ENCODE measurements at places on chromosomes 3 and 15. TPM values are rescaled to one million over a fixed set of nuclear protein-coding genes. Genes with fewer than 3 reads are reported as not detected.
A peak's percentile ranks its signal among the peaks of the same experiment; 100 is the strongest.

DNA sequence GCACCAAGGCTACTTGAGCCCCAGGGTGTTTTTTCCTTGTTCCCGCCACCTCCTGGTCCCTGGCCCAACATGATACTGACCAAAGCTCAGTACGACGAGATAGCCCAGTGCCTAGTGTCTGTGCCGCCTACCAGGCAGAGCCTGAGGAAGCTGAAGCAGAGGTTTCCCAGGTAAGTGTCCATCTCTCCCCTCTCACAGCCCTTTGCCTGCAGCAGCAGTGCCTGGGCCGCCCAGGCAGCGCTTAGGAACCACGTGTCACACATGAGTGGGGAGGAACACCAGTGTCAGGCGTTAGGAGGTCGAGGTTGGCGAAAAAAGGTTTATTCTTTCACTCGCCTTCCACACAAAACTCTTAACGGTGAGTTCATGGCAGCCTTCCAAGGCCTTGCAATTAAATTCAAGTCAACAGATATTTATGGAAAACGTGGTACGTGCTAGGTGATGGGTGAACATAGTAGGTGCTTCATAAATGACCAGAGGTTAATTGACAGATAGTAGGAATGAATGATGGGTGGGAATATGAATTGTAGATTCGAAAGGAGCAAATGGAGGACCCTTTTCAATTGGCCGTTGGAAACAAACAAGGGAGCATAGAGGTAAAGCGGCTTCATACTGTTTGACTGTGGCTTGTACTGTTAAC is 486 bp downstream of the CDIN1 start:
- no peaks in the 10 kb centered on the region for H3K27me3 ChIP-seq
- H3K4me3 ChIP-seq: peak overlapping the region; percentile 94
- H3K36me3 ChIP-seq: no peaks in the 10 kb centered on the region
- DNase-seq: no peak

WDR93 gene
- polyA plus RNA-seq: not detected

- no peak overlapping the region for H3K4me3 ChIP-seq
- H3K4me1 ChIP-seq: no peaks in the 10 kb centered on the region
- no peak for DNase-seq
- H3K36me3 ChIP-seq: no peaks in the 10 kb centered on the region
- no peaks in the 10 kb centered on the region for H3K27me3 ChIP-seq
These were observed 11.4 kb downstream of the AVEN start for GRCh38 chr15:34027606-34028005.

TMEM45A gene
- polyA plus RNA-seq: 0.04 TPM

GRCh38 chr15:69909719-69910444 is 187.8 kb downstream of the TLE3 start:
- no peak for DNase-seq
- H3K4me3 ChIP-seq: no peak overlapping the region
- no peaks in the 10 kb centered on the region for H3K36me3 ChIP-seq
- H3K27ac ChIP-seq: no peak overlapping the region
- peaks cover 7% of the 10 kb centered on the region for H3K4me1 ChIP-seq

DNA sequence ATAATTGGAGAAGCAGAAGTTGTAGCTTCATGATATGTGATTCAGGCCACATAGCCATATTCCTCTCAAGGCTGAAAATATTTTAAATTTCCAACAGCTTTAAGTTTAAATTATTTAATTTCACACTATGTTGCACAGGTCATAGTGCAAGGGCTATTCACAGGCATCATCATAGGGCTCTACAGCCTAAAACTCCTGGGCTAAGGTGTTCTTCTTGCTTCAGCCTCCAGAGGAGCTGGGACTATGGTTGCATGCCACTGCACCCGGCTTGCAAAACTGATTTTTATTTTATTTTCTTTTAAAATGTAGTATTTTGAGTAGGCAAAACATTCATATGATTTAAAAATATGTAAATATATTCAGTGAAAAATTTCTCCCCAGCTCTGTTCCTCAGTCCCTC is 6.0 kb upstream of the CEP97 start:
- H3K4me3 ChIP-seq: no peak overlapping the region
- DNase-seq: no peak
- H3K4me1 ChIP-seq: peaks cover 20% of the 10 kb centered on the region
- no peaks in the 10 kb centered on the region for H3K27me3 ChIP-seq

GRCh38 chr3:156762631-156763185 is 63.4 kb upstream of the LEKR1 start:
- no peak overlapping the region for H3K4me3 ChIP-seq
- H3K4me1 ChIP-seq: no peaks in the 10 kb centered on the region
- H3K27ac ChIP-seq: no peak overlapping the region
- H3K36me3 ChIP-seq: no peaks in the 10 kb centered on the region
- no peaks in the 10 kb centered on the region for H3K27me3 ChIP-seq
- no peak for DNase-seq

- no peak for DNase-seq
- no peak overlapping the region for H3K4me3 ChIP-seq
- H3K4me1 ChIP-seq: no peaks in the 10 kb centered on the region
- no peaks in the 10 kb centered on the region for H3K27me3 ChIP-seq
- H3K27ac ChIP-seq: no peak overlapping the region
- H3K36me3 ChIP-seq: no peaks in the 10 kb centered on the region
These were observed 40.6 kb downstream of the AMOTL2 start for GRCh38 chr3:134333522-134334181.

PAQR9 gene
- polyA plus RNA-seq: not detected

DNA sequence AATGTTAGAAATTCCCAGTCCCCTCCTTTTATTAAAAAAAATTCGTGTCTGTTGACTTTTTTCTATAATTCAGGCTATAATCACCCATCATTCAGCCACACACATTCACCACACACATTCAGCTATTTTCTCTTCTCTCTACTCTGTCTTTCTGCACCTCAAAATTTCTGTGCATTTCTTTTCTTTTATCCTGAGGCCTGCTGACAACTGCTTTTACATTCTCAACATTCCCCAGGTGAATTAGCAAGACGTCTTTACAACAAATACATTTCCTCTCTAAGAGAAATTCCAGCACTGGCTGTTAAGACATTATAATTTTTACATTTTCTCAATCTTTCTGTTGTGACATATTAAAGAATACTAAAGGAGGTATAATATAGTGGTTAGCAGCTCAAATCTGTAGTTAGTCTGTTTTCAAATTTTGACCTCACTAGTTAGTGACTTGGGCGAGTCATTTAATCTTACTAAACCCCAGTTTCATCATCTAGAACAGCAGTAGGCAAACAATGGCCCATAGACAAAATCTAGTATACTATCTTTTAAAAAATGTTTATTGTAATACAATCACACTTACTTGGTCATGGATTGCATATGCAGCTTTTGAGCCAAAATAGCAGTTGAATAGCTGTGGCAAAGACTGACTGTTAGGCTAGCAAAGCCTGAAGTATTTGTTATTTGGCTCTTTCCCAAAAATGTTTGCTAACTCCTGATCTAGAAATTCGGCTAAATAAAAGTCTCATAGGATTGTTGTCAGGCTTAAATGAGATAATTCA is 350.7 kb downstream of the NSUN3 start:
- no peaks in the 10 kb centered on the region for H3K36me3 ChIP-seq
- DNase-seq: no peak
- H3K4me1 ChIP-seq: no peaks in the 10 kb centered on the region
- H3K27ac ChIP-seq: no peak overlapping the region
- no peaks in the 10 kb centered on the region for H3K27me3 ChIP-seq

GRCh38 chr3:5606884-5607472 is 419.5 kb downstream of the EDEM1 start:
- no peaks in the 10 kb centered on the region for H3K27me3 ChIP-seq
- DNase-seq: no peak
- H3K4me3 ChIP-seq: no peak overlapping the region

- no peak for DNase-seq
- H3K36me3 ChIP-seq: no peaks in the 10 kb centered on the region
- H3K27me3 ChIP-seq: peaks cover 46% of the 10 kb centered on the region
- no peak overlapping the region for H3K4me3 ChIP-seq
These were observed 1.6 kb downstream of the AMOTL2 start for GRCh38 chr3:134372396-134373270.

GRCh38 chr15:51688863-51689262 is 7.6 kb downstream of the SCG3 start:
- no peaks in the 10 kb centered on the region for H3K36me3 ChIP-seq
- no peak for DNase-seq
- H3K27me3 ChIP-seq: peaks cover 6% of the 10 kb centered on the region
- H3K4me3 ChIP-seq: no peak overlapping the region
- no peak overlapping the region for H3K27ac ChIP-seq

GRCh38 chr3:149969110-149969939 is 1.4 kb downstream of the PFN2 start:
- DNase-seq: peak; percentile 10
- peaks cover 14% of the 10 kb centered on the region for H3K4me1 ChIP-seq
- no peak overlapping the region for H3K27ac ChIP-seq
- H3K36me3 ChIP-seq: no peaks in the 10 kb centered on the region

GRCh38 chr3:138846262-138846791 is 11.6 kb upstream of the PIK3CB start:
- H3K4me3 ChIP-seq: no peak overlapping the region
- no peaks in the 10 kb centered on the region for H3K27me3 ChIP-seq
- H3K36me3 ChIP-seq: no peaks in the 10 kb centered on the region
- no peaks in the 10 kb centered on the region for H3K4me1 ChIP-seq
- no peak overlapping the region for H3K27ac ChIP-seq

DNA sequence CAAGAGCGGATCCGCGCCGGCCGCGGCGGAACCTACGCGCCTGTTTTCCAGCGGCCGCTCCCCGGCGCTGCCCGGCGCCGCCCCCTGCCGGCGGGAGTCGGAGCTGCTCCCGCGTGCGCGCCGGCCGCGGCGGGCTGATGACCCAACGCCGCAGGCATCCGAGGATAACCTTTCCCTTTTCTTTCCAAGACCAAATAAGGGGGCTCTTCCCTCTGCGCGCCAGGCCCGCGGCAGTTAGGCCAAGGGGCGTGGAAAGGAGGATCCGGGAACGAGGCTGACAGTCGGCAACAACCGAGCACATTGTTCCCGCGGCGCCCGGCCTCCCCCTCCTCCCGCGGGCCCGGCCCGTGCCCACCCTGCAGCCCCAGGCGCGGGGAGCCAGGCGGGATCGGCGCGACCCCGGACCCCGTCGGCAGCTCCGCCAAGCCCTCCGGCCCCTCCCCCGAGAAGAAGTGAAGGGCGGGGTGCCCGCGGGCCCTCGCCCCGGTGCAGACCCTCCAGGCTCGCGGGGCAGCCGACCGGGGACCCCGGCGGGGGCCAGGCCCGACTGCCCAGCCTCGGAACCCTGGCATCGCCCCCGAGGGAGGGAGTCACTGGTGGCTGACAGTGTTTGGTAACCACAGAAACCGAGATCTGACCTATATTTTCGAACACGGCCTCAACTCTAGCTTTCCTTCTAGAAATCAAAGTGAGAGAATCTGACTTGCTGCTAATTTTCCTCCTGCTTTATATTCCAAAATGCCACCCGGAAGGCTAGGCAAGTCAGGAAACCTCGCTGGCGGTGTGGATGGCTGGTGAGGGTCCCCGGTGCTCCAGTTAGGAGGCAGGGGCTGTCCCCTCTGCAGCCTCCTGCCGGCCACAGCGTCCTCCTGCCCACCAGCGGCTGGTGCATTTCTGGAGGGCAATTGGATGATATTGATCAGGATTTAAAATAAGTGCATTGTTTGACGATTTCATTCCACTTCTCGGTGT is 45.6 kb upstream of the SYNM start:
- no peaks in the 10 kb centered on the region for H3K36me3 ChIP-seq
- no peak overlapping the region for H3K4me3 ChIP-seq
- peaks cover 21% of the 10 kb centered on the region for H3K27me3 ChIP-seq
- peaks cover 20% of the 10 kb centered on the region for H3K4me1 ChIP-seq
- peak; percentile 64 for DNase-seq

All from B cell (primary cell).